A549 treated with Mapracorat at 1 μM for 4 hours (cell line): ENCODE measurements at places on chromosomes 1 and 21. TPM values are rescaled to one million over a fixed set of nuclear protein-coding genes. Genes with fewer than 3 reads are reported as not detected.

Gene GUCA2B
- 0.46 TPM in 1 of 5 replicates, not detected in the others for total RNA-seq

Gene TGFB2
- total RNA-seq, result 10.2 to 14.8 TPM (median 12.8 TPM) in 5 replicates

Gene LCE1E
- total RNA-seq, result 0.18 TPM in 1 of 5 replicates, not detected in the others

Gene HNRNPCL4
- not detected in 5 replicates for total RNA-seq

Gene C1orf185
- total RNA-seq, result not detected in 5 replicates

Gene CELA3B
- not detected in 5 replicates for total RNA-seq

Gene MARK1
- 0.06 to 0.47 TPM (median 0.09 TPM) in 5 replicates for total RNA-seq
